Upper lobe of right lung (tissue), 1 donor: ENCODE measurements at places on chromosomes 1 and 21. TPM values are rescaled to one million over a fixed set of nuclear protein-coding genes. Genes with fewer than 3 reads are reported as not detected.

DNA sequence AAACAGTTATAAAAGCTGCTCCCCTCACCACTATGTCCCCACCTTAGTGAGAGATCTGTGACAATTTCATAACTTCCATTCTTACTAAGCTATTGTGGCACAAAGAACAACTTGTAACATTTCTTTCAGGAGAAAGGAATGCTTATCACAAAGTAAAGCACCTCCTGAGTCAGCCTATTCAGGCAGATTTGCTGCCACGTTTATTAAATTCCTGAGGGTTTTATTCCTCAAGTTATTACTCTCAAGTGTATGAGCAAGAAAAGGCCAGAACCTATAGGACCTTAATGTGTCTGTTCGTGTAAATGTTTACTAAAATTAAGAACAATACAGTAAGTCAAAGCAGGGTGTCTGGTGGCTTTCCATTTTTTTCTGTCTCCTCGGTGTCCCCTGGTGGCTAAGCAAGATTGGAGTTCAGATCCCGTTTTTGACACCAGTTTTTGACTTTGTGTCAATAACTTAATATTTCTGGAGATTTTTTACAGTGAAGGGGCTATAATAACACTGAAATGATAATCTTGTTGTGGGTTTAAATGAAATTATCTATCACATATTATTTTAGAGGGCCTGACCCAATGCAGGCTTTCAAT, 1539.6 kb downstream of the BRINP3 start:
- no peaks in the 10 kb centered on the region for H3K36me3 ChIP-seq
- H3K27me3 ChIP-seq: no peaks in the 10 kb centered on the region
- no peaks in the 10 kb centered on the region for H3K4me1 ChIP-seq
- no peak overlapping the region for H3K27ac ChIP-seq
- DNase-seq: no peak
- no peak overlapping the region for H3K4me3 ChIP-seq

GRCh38 chr1:223669003-223669795, 3.7 kb upstream of the CAPN8 start:
- DNase-seq: no peak
- H3K27me3 ChIP-seq: no peaks in the 10 kb centered on the region
- H3K27ac ChIP-seq: no peak overlapping the region
- H3K4me1 ChIP-seq: no peaks in the 10 kb centered on the region
- H3K4me3 ChIP-seq: no peak overlapping the region
- no peaks in the 10 kb centered on the region for H3K36me3 ChIP-seq

DNA sequence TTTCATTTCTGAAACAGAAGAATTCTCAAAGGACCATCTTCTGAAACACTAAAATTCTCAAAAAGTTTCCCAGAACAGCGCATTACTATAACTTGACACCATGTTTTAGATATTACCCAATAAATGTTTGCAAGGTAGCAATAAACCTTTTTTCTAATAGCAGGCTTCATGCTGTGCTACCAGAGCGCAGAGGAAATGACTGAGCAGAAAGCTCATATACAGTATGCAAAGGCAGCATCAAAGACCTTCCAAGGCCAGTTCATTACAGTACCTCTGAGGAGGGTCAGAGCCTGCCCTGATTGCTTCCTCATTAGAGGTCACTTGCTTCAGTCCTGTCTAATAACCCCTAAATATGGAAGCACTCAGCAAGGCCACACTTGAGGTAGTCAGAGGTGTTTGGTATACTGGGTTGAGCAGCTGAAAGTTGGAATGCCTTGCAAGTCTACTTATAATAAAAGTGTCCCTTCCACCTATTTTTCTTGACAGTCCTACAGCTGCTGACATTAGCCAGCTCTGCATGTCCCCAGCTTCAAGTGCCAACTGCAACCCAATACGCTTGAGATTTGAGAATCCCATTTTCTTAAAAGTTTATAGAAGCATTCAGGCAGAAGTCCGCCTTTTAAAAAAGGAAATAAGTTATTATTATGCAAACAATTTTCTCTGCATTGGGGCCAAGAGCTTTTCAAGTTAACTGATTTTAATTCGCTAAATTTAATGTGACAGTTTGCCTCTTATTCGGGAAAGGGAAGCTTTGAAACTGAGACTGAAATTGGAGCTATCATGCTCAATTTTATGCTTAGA, 207.2 kb downstream of the ZC3H11B start:
- H3K4me3 ChIP-seq: no peak overlapping the region
- DNase-seq: no peak
- no peak overlapping the region for H3K27ac ChIP-seq
- H3K4me1 ChIP-seq: peaks cover 4% of the 10 kb centered on the region
- no peaks in the 10 kb centered on the region for H3K36me3 ChIP-seq
- no peaks in the 10 kb centered on the region for H3K27me3 ChIP-seq

- peak overlapping the region; percentile 74 for H3K4me3 ChIP-seq
- peak overlapping the region; percentile 88 for H3K27ac ChIP-seq
- no peak for DNase-seq
Observed at GRCh38 chr21:43866260-43866629, 1.2 kb downstream of the AGPAT3 start.

DNA sequence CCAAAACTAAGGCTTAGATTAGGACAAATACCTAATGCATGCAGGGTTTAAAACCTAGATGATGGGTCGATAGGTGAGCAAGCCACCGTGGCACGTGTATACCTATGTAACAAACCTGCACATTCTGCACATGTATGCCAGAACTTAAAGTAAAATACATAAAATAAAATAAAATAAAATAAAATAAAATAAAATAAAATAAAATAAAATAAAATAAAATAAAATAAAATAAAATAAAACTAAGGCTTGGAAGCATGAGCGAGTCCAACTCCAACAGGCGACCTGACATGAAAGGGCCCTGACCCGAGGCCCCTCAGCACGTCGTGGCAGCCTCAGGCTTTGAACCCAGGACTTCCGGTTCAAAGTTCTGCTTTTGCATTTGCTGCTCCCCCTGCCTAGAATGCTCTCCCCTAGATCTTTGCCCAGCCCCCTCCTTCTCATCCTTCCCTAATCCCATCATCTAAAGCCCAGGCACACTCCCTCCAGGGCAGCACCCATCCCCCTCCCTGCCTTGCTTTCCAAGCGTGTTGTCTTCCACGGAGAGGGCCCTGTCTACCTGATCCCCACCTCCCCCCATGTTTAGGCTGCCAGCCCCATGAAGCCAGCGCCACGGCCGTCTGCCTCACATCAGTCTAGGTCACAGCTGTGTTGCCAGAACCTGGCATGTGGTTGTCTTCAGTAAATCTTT, 64.3 kb downstream of the TAS1R2 start:
- DNase-seq: no peak
- no peaks in the 10 kb centered on the region for H3K4me1 ChIP-seq
- H3K27ac ChIP-seq: no peak overlapping the region
- no peak overlapping the region for H3K4me3 ChIP-seq
- no peaks in the 10 kb centered on the region for H3K36me3 ChIP-seq

GRCh38 chr1:18618546-18619466, 11.8 kb upstream of the PAX7 start:
- H3K4me3 ChIP-seq: no peak overlapping the region
- no peak for DNase-seq
- H3K4me1 ChIP-seq: no peaks in the 10 kb centered on the region

DNA sequence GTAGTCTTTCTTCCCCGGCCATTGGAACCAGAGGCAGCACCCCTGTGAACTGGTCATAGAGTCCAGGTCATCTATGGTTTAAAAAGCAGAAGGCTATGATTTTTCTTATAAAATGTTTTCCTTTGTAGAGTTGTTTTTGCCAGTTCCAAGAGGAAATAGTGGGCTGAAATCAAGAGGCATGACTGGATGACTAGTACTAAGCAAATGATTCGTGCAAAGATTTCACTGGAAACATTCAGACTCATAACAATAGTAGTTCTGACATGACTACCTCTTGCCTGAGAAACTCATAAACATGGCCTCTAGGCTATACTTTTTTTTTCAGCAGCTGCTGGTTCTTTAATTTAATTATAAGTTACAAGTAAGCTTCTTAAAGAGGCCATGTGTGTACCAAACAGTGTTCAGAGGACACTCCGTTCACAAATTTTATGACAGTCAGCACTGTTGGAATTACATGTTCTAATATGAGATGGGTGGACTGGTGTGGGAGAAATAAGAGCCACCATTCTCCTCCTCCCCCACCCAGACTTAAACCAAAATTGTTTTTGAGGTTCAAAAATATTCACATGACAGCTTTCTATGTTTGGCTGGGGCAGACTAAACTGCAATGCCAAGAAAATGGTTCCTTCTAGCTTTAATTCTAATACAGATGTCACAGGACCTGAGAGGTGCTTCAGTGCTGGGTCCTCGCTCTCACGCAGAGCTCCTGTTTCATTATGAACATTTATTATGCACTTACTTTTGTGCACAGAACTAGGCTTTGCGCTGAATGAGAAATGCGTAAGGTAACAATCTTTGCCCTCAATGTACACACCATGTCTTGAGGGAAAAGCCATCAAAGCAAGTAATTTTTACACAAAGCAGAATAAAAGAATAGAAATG, 147.5 kb downstream of the ZC3H11B start:
- no peak overlapping the region for H3K4me3 ChIP-seq
- no peak for DNase-seq
- no peaks in the 10 kb centered on the region for H3K36me3 ChIP-seq
- no peaks in the 10 kb centered on the region for H3K4me1 ChIP-seq

- no peak overlapping the region for H3K4me3 ChIP-seq
- no peak overlapping the region for H3K27ac ChIP-seq
- no peaks in the 10 kb centered on the region for H3K4me1 ChIP-seq
Observed at GRCh38 chr1:109769330-109770078, 5.8 kb upstream of the EPS8L3 start.

- H3K36me3 ChIP-seq: peaks cover 35% of the 10 kb centered on the region
- H3K27me3 ChIP-seq: no peaks in the 10 kb centered on the region
- H3K4me3 ChIP-seq: no peak overlapping the region
- H3K27ac ChIP-seq: no peak overlapping the region
- DNase-seq: no peak
- no peaks in the 10 kb centered on the region for H3K4me1 ChIP-seq
Observed at GRCh38 chr1:224266105-224266914, 63.7 kb downstream of the NVL start.

DNA sequence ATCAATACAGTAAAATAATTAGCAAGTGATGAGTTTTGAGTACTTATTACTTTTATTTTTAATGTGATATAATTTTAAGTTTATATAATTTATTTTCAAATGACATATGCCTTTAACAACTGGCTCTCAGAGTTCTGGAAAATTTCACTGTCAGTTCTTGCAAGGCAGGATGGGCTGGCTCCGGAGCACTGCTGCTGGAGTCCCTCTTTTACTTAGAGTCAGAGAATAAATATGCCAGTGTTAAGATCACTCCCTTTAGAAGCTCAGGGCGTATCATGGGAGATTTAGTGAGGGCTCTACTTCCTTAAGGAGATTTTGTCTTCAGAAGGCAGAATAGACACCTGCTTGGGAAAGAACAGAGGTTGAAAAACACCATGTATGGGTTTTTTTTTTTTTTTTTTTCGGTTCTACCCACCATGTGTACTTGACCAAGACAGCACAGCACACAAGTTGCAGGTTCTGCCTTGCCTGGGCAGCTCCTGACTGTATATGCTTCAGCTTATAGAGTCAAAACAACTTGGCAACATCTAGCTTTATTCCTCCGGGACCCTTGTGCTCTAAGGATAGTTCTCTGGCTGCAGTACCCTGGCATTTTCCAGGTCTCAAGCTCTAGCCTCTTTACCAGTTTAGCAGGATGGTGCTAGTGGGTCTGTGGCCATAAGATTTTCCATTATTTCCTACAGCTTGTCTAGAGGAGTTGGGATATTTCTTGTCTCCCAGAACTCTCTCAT, 29.7 kb upstream of the FMOD start:
- no peak for DNase-seq
- no peak overlapping the region for H3K4me3 ChIP-seq
- peak overlapping the region; percentile 58 for H3K27ac ChIP-seq

DNA sequence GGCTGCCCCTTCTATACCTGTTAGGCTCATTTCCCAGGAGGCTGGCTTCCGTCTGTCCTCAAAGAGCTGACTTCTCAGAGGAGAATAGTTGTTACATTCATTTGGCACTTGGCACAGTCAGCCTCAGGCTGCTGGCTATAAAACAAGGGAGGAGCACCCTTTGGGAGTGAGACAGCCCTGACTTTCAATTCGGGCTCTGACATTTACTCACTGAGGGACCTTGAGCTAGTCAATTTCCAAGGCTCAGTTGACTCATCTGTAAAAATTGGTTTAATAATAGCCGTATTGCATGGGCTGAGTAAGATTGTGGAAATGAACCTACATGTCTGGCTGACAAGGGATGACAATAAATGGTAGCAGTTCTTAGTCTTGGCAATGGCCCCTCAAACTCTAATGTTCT, 13.7 kb downstream of the ALX3 start:
- no peak overlapping the region for H3K4me3 ChIP-seq
- H3K27ac ChIP-seq: no peak overlapping the region
- H3K36me3 ChIP-seq: peaks cover 63% of the 10 kb centered on the region
- DNase-seq: no peak
- H3K27me3 ChIP-seq: no peaks in the 10 kb centered on the region
- H3K4me1 ChIP-seq: no peaks in the 10 kb centered on the region

DNA sequence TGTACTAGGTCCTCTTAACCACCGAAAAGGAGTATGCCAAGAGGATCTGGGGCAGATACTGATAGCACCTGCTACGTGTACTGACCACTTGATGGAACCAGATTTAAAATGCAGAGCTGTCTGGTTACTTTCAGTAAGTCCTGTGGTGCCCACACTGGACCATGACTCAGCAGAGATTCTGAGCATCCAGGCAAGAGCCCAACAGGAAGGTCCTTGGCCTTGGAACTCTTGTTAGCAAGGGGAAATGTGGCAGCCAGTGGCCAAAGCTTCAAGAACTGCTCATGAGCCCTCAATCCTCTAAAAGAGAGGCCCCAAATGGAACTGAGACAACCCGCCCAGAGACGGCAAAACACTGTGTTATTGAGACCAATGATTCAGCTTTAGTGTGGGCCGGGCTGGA, 4.2 kb upstream of the GJB5 start:
- no peak overlapping the region for H3K4me3 ChIP-seq
- no peaks in the 10 kb centered on the region for H3K4me1 ChIP-seq
- no peak overlapping the region for H3K27ac ChIP-seq
- no peaks in the 10 kb centered on the region for H3K27me3 ChIP-seq
- no peak for DNase-seq

DNA sequence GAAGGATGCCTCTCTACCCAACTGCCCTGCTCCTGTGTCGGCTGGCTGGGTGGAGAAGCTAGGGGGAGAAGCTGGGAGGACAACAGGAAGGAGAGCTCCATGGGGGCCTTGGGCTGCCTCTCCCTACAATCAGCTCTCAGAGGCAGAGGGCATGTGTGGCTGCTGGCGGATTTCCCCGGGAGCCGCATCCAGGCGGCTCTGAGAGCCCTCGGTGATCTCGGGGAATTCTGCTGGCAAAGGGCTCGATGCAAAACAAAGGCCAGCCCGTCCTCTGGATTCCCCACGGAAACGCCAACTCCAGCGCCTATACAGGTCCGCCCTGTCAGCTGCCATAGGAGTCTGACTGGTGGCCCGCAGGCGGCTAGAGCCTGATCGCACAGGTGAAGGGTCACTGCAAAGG, 26.4 kb upstream of the EVA1B start:
- H3K27ac ChIP-seq: peak overlapping the region; percentile 56
- H3K36me3 ChIP-seq: peaks cover 60% of the 10 kb centered on the region
- no peaks in the 10 kb centered on the region for H3K27me3 ChIP-seq

- no peaks in the 10 kb centered on the region for H3K4me1 ChIP-seq
- H3K36me3 ChIP-seq: no peaks in the 10 kb centered on the region
- H3K4me3 ChIP-seq: no peak overlapping the region
Observed at GRCh38 chr1:165942927-165943597, 115.6 kb downstream of the UCK2 start.

Gene ARHGEF10L
- total RNA-seq: 34.1 TPM

Gene TMEM269
- not detected for total RNA-seq

Gene TMCO1
- total RNA-seq: 78.6 TPM

Gene FYB2
- 1.7 TPM for total RNA-seq

Gene NAXE
- 69.2 TPM for total RNA-seq

Gene CLEC20A
- not detected for total RNA-seq

Gene PLD5
- total RNA-seq: 0.87 TPM

Gene RGL1
- total RNA-seq: 40.9 TPM

Gene FCRL5
- 0.93 TPM for total RNA-seq

Gene SLC6A9
- total RNA-seq: 19.2 TPM
